OCI-LY7 (cell line): ENCODE measurements at places on chromosomes 16 and 17.
A peak's percentile ranks its signal among the peaks of the same experiment; 100 is the strongest.

GRCh38 chr17:17170346-17170985 is 35.7 kb downstream of the PLD6 start:
- DNase-seq = no peak

DNA sequence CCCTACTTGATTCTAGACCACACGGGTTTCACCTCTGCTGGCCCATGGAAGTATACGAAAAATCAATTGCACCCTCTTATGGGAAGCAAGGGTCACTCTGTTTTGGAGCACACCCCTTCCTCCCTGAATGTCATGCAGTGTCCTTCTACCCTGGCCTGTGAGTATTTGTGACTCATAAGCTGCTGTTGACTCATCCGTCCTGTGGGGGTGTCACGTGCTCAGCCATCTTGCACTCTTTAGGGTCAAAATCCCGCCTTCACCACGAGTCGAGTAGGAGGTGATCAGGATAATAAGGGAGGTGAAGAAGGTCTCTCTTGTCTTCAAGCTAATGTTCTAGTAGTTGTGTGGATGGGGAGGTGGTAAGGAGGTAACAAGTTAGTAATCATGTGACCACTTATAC is 341.0 kb upstream of the EEF2KMT start:
- no peak for DNase-seq

- DNase-seq = no peak
Measured at GRCh38 chr16:9308850-9309249, 217.4 kb downstream of the HAPSTR1 start.

DNA sequence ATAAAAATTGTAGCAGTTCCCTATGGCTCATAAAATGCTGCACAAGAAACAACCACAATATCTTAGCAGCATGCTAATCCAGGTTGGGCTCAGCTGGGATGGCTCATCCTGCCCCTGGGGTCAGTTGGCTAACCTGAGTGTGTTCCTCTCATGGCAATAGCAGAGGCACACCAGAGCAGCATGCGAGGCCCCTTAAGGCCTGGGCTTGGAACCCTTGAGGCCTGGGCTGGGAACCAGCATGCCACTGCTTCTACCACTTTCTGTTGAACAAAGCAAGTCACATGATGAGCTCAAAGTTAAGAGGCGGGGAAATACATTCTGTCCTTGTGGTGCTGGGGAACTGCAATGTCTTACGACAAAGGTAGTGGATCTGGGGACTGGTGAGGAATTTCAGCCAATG is 154.4 kb upstream of the FOXF1 start:
- DNase-seq = no peak

DNA sequence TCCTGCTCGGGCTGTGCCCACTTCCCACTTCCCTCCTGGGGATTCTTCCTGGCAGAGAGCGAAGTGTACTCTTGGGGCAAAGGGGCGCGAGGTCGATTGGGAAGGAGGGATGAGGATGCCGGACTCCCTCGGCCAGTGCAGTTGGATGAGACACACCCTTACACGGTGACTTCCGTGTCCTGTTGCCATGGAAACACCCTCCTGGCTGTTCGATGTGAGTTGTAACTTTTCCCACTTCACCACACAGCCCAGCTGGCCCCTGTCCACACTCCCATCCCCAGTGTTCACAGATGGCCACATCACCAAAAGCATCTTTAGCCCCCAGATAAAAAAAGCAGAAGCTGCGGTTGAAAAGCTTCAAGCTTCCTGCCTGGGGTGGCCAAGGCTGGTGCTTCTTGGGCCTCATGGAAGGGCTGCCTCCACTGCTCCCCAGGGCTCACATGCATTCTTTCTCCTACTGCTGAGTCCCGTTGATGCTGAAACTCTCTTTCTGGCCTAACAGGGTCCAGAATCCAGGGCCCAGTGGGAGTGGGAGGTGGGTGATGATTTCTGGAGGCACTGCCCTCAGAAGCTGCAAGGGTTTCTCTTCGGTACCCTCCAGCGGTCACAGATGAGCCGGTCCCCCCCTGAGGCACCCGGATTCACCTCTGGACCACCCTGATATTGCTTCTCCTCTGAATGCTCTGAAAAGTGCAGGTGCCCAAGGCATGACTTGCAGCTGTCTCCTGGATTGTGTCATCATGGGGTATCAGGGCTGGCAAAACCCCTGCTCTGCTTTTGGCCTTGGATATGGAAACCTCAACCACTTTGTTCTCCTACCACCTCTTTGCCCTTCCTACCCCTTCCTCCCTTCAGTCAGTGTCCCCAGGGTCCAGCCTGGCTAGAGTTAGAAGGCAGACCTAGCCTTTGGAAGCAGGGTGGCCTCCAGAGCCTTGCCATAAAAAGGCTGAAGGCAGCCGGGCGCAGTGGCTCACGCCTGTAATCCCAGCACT is 2.2 kb upstream of the TRAF4 start:
- DNase-seq = peak; percentile 93

DNA sequence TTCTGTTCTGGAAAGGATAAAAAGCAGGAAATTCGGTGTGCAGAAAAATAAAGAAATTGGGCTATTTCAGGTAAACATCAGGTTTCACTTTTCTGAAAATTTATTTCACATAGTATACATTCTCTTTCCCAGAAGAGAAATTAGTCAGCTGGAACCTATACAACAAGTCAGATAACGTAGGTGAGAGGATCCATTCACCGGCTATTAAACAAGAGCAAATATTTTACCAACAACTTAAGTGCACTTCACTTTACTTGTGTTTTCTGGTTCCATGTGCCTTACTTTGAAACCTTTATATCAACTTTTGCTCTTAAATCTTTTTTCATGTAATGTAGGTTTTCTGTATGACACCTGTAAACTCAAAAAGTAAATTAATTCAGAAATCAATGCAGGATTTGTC is 839.7 kb downstream of the CDH11 start:
- DNase-seq = no peak

DNA sequence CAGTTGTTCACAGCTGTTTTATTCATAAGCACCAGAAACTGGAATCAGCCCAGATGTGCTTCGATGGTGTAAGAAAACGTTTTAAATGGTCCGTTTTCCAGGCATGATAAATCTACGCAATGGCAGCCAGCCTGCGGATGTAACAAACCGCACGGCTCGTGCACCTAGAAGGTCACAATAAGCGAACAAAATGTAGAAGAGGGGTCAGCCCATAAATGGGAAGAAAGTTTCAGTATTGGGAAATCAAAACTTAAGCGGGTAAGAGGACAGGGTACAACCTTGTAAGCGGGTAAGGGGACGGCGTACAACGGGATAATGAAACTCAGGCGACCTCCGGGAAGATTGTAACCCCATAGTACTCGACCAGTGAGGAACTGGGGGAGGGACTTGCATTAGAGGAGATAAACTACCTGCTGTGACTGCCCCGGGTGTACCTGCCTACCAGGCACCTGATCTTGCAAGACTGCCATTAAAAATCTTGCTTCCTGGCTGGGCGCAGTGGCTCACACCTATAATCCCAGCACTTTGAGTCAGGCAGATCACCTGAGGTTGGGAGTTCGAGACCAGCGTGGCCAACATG is 66.6 kb downstream of the ANKRD11 start:
- DNase-seq = no peak
